ENCODE measurements at places on chromosomes 7 and 10.

- no peak for DNase-seq
These were observed 74.8 kb downstream of the LCOR start for GRCh38 chr10:96906864-96907263.

GRCh38 chr7:99843808-99844207, 16.0 kb downstream of the CYP3A43 start:
- no peak for DNase-seq

GRCh38 chr10:104100795-104101194, 15.1 kb upstream of the COL17A1 start:
- no peak for DNase-seq

- DNase-seq, result no peak
These were observed 71.7 kb downstream of the ICA1 start for GRCh38 chr7:8190119-8190895.

DNA sequence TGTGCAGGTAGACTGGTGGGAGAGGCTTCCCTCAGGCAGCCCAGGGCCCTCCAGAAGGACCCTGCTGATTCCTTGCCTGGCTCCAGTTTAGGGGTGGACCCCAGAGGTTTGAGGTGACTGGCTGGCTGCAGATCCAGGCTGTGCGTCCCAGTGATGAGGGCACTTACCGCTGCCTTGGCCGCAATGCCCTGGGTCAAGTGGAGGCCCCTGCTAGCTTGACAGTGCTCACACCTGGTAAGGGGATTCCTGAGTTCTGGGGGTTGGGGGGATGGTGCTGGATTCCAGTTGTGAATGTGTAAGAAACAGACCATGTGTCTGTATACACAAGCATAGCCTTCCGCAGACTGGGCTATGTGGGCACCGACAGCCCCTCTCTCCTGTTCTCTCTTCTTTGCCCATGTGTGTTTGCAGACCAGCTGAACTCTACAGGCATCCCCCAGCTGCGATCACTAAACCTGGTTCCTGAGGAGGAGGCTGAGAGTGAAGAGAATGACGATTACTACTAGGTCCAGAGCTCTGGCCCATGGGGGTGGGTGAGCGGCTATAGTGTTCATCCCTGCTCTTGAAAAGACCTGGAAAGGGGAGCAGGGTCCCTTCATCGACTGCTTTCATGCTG, 2.7 kb downstream of the KAZALD1 start:
- no peak for DNase-seq

DNA sequence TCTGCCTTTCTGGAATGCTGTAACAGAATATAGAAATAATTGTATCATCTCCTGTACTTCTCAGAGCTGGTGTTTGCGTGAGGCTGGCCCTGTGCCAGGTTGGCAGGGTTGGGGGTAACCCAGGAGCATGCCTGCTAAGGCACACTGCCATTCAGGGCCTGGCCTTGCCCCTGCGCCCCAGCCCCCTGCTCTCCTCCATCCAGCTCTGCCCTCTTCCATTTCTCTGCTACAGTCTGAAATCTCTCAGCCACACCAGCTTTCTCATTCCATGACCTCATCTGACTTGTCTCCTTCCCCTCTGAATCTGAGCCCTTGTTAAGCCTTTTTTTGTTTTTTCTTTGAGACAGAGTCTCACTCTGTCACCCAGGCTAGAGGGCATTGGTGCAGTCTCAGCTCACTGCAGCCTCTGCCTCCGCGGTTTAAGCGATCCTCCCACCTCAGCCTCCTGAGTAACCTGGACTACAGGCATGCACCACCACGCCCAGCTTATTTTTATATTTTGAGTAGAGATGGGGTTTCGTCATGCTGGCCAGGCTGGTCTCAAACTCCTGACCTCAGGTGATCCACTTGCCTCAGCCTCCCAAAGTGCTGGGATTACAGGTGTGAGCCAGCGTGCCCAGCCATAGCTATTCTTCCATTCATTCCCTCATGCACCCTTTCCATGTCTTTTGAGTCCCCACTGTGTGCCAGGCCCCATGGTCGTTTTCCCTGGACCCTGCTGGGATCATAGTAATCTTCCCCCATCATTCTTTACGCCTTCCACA, 206.8 kb downstream of the CUX1 start:
- no peak for DNase-seq
